RPMI8226 (cell line): ENCODE measurements at places on chromosomes 5 and 9.

GRCh38 chr5:143653766-143654282 lies 158.1 kb upstream of the HMHB1 start:
- no peak for DNase-seq

DNA sequence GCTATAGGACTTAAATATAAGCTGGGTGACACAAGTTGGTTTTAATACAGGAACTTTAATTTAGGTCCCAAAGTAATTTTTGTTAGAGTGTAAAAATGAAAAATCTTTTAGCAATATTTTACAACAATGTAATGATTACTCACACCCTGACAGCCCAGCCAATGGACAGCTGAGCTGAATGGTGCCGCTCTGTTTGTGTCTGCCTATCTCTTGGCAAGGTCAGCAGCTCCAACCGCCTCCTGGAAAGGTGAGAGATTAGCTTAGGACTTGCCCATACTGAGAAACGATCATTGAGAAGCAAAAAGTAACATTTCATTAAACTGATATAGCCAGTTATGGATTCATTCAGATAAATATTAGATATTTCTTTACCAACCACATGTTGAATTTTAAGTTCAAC lies 463.6 kb upstream of the CD180 start:
- no peak for DNase-seq

DNA sequence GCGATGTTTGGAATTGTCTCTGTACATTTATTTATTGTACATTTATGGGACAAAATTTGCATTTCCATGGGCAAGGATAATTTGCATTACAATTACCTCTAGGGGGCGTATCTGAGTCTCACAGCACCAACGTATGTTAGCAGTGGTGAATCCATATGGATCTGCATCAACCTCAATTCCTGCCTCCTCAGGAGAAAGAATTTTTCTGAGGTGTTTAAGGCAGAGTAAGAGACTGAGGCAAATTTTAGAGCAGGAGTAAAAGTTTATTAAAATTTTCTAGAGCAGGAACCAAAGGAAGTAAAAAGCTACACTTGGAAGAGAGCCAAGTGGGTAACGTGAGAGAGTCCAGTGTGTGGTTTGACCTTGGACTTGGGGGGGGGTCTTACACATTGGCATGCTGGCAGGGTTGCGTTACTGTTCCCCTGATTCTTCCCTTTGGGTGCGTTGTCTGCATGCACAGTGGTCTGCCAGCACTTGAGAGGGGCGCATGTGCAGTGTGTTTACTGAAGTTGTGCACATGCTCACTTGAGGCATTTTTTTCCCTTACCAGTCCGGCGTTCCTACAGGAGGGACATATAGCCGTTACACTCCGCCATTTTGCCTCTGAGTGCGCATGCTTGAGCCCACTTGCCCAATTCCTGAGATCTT lies 21.0 kb upstream of the RAB14 start:
- peak; percentile 60 for DNase-seq

DNA sequence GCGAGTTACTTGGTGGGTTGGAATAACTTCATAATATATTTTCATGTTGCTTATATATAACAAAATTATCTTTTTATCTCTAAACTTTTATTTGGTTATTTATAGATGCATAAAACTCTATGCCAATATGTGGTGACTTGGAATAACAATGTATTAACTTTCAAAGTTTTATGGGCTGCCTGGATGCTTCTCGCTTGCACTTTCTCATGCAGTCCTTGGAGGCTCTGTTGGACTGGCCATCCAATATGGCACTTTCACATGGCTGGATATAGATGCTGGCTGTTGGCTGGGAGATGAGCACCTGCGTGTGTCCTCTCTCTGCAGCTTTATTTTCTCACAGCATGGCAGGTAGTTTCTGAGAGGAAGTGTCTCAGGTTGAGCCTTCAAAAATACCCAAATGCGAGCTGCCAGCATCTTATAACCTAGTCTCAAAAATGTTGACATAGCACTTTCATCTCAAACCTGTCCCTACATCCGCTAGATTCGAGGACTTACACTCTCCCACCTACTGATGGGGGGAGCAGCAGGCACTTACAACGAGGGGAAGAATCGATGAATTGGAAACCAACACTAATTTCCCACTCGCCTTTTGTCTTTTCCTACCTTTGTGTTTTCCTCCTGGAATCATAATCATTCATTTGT lies 48.3 kb upstream of the SMARCA2 start:
- peak; percentile 15 for DNase-seq

DNA sequence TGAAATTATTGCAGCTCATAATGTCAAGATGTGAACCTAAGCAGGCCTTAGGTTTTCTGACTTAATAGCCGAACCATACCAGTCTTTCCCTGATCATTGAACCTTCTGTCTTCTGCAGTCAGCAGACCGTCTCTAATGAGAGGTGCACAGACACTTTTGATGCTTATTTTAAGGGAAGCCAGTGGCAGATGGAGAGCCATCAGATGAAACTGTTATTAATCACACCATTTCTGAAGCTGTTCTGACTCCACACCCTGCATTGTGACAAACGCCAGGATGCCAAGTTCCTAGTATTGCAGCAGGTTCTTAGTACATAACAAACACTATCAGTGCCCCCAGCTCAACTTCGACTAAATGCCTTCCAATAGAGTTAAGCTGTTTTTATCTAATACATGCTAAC lies 43.0 kb downstream of the PIK3R1 start:
- DNase-seq = no peak

DNA sequence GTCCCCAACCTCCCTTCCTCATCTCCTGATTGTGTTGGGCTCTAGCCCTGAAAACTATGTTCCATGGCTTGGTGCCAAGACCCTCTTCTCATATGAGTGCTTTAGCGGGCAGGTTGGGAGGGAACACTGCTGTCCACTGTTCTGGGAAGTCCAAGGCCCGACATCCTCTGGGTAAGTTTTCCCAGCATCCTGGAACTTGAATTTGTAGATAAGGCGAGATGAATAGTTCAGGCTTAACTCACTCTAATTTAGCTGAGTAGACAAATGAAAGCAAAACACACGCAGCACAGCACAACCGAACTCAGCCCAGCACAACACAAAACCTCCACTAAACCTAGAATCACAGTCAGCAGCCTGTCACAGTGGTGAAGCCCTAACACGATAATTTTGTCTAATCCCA lies 95.3 kb upstream of the SLC28A3 start:
- no peak for DNase-seq

DNA sequence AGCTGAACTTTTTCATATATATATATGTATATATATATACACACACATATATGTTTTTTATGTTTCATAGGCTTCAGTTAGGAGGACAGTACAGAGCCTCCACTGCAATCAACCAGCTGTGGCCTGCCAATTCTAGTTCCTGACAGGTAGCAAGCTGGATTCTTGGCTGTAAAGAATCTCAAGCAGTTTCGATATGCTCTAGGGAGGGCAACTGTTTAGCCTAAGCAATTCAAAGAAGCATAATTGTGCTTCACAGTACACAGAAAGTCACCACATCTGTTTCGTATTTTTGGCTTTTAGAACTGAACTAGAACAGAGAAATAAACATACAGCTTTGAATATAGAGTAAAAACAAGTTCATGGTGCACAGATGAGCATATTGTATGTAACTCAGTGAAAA lies 152.4 kb upstream of the ARRDC3 start:
- no peak for DNase-seq

DNA sequence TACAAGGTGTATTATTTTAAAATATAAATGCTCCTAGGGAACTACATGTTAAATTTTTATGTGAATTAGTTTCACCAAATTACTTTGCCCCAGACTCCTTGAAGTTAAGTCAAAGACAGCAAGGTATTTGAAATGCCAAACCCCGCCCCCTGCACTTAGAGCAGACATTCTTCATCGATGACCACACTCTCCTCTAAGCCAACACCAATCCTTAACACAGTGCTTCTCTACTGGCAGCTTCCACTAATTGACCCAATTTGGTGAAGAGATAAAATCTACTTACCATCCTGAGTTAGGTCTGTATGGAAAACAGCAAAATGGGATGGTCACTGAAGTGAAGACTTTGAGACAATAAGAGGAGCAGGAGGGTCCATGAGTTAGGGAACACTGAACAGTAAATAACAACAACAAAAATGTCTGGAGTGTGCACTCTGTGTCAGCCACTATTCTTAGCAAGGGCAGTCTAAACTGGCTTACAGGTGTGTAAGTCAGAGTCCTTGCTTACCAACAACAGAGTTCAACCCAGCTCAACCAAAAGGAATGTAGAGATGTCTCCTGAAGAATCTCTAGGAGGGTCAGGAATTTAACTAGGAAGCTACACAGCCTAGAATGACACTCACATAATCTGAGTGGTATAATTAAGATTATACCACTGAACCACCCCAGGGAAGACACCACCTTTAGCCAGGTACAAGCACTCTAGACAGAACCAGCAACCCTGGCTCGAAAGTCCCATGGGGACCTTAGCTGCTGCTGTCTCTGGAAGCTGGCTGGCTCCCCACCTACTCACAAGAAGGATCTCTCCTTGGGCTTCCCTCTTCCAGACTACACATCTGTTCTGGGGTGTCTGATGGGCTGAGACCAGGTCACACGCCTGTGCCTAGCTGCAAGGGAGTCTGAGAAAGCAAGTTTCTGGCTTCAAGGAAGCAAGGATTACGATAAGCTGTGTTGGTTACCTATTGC lies 8.8 kb upstream of the UBE2QL1 start:
- DNase-seq = no peak

GRCh38 chr9:115615000-115615401 lies 497.0 kb upstream of the TNC start:
- no peak for DNase-seq

GRCh38 chr9:37157726-37158377 lies 37.5 kb downstream of the ZCCHC7 start:
- DNase-seq = no peak

DNA sequence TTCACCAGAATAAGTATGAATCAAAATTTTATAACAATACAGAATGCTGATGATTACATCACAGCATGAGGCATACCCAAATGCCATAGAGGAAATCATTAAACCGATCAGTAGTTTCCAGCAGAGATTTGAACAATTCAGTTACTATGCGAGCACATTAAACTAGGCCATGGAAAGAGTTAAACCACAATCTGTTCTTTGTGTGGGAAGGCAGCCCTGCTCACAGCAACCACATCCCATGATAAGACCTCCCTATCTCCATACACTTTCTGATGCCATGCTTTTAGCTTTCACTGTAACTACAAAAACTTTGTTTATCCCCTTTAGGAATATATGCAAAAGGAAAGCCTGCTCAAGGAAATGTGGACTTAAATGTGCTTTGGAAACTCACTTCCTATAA lies 4.5 kb downstream of the NFIB start:
- DNase-seq = no peak

DNA sequence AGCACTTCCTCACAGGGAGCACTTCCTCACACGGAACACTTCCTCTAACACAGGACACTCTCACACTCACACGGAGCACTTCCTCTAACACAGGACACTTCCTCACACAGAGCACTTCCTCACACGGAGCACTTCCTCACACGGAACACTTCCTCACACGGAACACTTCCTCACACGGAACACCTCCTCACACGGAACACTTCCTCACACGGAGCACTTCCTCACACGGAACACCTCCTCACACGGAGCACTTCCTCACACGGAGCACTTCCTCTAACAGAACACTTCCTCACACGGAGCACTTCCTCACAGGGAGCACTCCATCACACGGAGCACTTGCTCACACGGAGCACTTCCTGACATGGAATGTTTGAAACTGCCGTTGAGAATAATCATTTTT lies 13.4 kb downstream of the POMT1 start:
- no peak for DNase-seq

- DNase-seq = peak; percentile 63
These were observed 73.4 kb upstream of the PPARGC1B start for GRCh38 chr5:149656576-149657182.

DNA sequence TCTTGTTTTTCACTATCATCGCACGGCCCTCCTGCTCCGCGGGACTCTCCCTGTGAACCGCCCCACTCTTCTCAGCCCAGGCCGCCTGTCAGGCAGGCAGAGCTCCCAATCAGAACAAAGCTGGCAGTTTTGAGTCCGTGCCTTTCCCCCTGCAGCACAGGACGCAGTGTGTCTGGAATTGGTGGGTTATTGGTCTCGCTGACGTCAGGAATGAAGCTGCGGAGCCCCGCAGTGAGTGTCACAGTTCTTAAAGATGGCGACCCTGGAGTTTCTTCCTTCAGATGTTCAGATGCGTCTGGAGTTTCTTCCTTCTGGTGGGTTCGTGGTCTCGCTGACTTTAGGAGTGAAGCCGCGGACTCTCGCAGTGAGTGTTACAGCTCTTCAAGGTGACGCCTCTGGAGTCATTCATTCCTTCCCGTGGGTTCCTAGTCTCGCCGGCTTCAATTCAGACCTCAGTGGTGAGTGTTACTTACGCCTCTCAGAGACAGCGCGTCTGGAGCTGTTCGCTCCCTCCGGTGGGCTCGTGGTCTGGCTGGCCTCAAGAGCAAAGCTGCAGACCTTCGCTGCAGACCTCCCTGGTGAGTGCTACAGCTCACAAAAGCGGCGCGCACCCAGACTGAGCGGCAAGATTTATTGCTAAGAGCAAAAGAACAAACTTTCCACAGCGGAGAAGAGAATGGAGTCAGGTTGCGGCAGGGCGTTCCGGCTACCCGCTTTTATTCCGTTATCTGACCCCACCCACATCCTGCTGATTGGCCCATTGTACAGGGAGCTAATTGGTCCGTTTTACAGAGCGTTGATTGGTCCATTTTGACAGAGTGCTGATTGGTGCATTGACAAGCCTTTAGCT lies 7.4 kb downstream of the ZDHHC11B start:
- peak; percentile 7 for DNase-seq

- DNase-seq = no peak
These were observed 61.4 kb downstream of the PSMB7 start for GRCh38 chr9:124353811-124354274.

DNA sequence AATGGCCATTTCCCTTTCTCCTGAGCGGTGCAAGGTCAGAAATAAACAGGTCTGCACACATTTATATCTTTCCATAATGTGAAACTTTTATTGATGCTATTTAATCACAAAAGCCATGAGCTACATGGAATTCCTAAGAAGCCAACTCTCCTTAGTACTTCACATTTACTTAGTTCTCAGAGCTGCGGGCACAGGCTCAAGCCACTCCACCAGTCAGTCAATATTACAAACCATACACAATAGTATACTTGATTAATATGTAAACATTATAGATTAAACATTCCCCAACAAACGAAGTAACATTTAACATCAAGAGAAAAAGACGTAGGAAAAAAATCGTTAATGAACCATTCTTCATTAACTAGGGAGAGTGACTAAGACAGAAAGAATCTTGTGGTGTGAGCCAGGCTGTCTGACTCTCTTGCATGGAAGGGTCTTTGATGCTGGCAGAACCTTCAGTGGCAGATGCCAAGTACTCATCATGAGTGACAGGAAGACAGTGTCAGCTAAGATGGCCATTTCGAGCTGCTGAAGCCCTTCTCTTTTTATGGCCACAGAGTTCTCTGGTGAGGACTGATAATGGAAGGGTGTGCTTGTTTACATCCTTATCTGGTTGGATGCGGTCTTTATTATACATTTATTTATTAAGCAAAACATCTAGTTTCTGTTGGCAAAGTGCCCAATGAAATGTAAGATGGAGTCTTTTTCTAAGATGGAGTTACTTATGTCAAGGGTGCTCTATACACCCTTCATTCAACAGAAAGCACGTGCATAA lies 115.5 kb upstream of the TUT7 start:
- no peak for DNase-seq

- DNase-seq = no peak
These were observed 22.6 kb downstream of the MYO10 start for GRCh38 chr5:16913187-16914107.

- no peak for DNase-seq
These were observed 38.0 kb upstream of the PRDM12 start for GRCh38 chr9:130626249-130626996.

- DNase-seq = no peak
These were observed 68.8 kb upstream of the ICE1 start for GRCh38 chr5:5353681-5354080.
